ENCODE measurements at places on chromosomes 2 and 18. TPM values are rescaled to one million over a fixed set of nuclear protein-coding genes. Genes with fewer than 3 reads are reported as not detected.

- no peak for DNase-seq
- H3K4me3 ChIP-seq: no peak overlapping the region
- H3K27ac ChIP-seq: no peak overlapping the region
These were observed 478.8 kb downstream of the PTPRM start for GRCh38 chr18:8045884-8046281.

GRCh38 chr18:7735626-7736175 lies 168.6 kb downstream of the PTPRM start:
- no peak overlapping the region for H3K4me3 ChIP-seq
- H3K4me1 ChIP-seq: no peaks in the 10 kb centered on the region
- no peaks in the 10 kb centered on the region for H3K27me3 ChIP-seq
- no peaks in the 10 kb centered on the region for H3K36me3 ChIP-seq
- DNase-seq: no peak

DNA sequence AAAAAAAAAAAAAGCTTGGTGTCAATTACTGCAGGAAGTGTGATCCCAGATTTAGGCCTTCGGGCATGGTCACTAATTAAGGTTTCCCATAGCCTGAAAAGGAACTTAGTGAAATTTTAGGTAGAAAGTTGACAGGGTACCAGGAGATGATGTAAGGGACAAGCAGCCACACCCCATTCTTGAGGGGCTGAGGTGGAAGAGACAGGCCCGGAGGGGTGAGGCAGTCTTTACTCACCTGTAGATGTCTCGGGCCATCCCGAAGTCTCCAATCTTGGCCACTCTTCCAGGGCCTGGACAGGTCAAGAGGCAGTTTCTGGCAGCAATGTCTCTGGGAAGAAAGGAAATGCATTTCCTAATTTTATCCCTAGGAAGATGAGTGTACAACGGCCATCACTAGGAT lies 94.3 kb downstream of the CLIP4 start:
- H3K27me3 ChIP-seq: no peaks in the 10 kb centered on the region
- H3K4me1 ChIP-seq: no peaks in the 10 kb centered on the region
- no peaks in the 10 kb centered on the region for H3K36me3 ChIP-seq
- DNase-seq: no peak
- H3K27ac ChIP-seq: no peak overlapping the region

- DNase-seq: no peak
- H3K4me1 ChIP-seq: peaks cover 23% of the 10 kb centered on the region
- H3K27me3 ChIP-seq: no peaks in the 10 kb centered on the region
- H3K36me3 ChIP-seq: peaks cover 14% of the 10 kb centered on the region
- H3K27ac ChIP-seq: no peak overlapping the region
These were observed 7.4 kb downstream of the TMEM127 start for GRCh38 chr2:96258166-96259022.

The ASPRV1 gene
- total RNA-seq: 0.71 TPM

GRCh38 chr2:120013597-120014223 lies 833 bp downstream of the EPB41L5 start:
- no peaks in the 10 kb centered on the region for H3K36me3 ChIP-seq
- no peaks in the 10 kb centered on the region for H3K4me1 ChIP-seq
- no peaks in the 10 kb centered on the region for H3K27me3 ChIP-seq
- no peak for DNase-seq

DNA sequence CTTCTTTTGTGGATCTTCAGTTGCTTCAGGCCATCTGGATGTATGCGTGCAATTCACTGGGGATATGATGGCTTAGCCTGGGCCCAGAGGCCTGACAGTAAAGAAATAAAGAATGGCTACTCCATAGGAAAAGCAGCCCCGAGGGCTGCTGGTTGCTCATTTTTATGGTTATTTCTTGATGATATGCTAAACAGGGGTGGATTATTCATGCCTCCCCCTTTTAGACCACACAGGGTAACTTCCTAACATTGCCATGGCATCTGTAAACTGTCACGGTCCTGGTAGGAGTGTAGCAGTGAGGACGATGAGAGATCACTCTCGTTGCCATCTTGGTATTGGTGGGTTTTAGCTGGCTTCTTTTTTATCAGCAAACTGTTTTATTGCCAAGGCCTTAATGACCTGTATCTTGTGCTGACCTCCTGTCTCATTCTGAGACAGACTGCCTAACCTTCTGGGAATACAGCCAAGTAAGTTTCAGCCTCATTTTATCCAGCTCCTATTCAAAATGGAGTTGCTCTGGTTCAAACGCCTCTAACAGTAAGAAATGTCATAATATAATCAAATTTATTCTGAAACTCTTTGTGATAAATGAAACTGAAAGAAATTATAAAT lies 60.5 kb downstream of the DSEL start:
- H3K27me3 ChIP-seq: no peaks in the 10 kb centered on the region
- no peak overlapping the region for H3K4me3 ChIP-seq
- DNase-seq: no peak
- H3K4me1 ChIP-seq: no peaks in the 10 kb centered on the region
- no peak overlapping the region for H3K27ac ChIP-seq
- no peaks in the 10 kb centered on the region for H3K36me3 ChIP-seq

DNA sequence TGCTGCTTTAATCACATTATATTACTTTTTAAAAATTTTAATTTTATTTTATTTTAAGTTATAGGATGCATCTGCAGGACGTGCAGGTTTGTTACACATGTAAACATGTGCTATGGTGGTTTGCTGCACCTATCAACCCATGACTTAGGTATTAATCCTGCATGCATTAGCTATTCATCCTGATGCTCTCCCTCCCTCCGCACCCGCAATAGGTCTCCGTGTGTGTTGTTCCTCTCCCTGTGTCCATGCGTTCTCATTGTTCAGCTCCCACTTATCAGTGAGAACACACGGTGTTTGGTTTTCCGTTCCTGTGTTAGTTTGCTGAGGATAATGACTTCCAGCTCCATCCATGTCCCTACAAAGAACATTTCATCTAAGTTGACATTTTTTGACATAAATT lies 283.2 kb downstream of the CYRIA start:
- no peaks in the 10 kb centered on the region for H3K36me3 ChIP-seq
- H3K4me1 ChIP-seq: no peaks in the 10 kb centered on the region
- no peak for DNase-seq
- no peak overlapping the region for H3K27ac ChIP-seq
- H3K4me3 ChIP-seq: no peak overlapping the region
- H3K27me3 ChIP-seq: no peaks in the 10 kb centered on the region

GRCh38 chr18:13688191-13689136 lies 37.9 kb downstream of the FAM210A start:
- no peak overlapping the region for H3K4me3 ChIP-seq
- H3K27ac ChIP-seq: no peak overlapping the region
- no peaks in the 10 kb centered on the region for H3K4me1 ChIP-seq
- DNase-seq: no peak
- no peaks in the 10 kb centered on the region for H3K27me3 ChIP-seq
- no peaks in the 10 kb centered on the region for H3K36me3 ChIP-seq
